ENCODE measurements at places on chromosomes 11 and 22.

DNA sequence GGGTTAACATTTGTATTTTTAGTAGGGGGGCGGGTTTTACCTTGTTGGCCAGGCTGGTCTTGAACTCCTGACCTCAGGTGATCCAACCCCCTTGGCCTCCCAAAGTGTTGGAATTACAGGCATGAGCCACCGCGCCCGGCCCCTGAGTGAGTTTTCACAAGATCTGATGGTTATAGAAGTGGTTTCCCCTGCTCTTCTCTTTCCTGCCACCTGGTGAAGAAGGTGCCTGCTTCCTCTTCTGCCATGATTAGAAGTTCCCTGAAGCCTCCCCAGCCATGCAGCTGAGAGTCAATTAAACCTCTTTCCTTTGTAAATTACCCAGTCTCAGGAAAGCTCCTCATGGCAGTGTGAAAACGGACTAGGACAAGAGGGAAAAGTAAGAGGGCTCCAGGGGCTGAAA, 259.1 kb upstream of the PLET1 start:
- no peak for DNase-seq

DNA sequence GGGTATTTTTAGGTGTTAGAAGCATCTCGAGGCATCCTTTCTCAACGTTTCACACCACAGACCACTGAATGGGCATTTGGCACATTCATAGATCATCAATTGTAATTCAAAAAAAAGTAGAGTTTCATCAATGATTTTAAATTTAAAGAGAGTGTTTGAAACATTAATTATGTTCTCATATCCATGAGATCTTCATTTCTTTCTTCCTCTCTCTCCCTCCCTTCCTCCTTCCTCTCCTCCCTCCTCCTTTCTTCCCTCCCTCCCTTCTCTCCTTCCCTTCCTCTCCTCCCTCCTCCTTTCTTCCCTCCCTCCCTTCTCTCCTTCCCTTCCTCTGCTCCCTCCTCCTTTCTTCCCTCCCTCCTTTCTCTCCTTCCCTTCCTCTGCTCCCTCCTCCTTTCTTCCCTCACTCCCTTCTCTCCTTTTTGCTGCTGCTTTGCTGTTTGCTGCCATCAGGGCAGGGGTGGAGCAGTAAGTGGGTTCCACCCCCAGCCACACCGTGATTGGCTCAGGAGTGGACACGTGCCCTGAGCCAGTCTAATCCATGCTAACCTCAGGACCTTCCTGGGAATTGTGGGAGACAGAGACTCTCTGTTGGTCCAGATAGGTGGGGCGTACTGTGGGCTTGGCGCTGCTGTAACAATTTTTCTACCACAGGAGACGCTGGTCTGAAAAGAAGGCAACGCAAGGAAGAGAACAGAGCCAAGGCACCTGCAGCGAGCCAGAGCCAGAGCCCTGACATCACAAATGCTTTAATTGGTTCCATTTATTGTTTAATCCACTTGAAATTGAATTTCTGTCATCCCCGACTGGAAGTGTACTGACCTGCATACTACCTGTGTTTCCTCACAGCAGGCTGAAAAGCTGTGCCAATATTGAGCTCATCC, 33.7 kb upstream of the APOBEC3A start:
- no peak for DNase-seq

DNA sequence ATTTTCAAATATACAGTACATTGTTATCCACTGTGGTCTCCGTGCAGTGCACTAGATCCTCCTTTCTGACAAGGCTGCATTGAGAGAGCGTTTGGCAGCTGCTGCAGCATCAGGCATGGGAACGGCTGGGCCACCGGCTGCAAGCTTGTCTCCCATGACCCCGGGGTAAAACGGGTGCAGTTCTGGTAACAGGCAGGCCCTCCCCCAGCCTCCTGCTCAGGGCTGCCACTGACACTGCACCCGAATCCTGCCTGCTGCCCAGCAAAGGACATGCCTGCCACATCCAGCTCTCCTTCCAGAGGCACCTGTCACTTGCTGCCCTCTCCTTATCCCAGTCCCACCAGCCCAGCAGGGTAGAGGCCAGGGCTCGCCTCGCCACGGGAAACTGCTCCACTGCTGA, 124.5 kb upstream of the TMEM45B start:
- DNase-seq, result no peak

DNA sequence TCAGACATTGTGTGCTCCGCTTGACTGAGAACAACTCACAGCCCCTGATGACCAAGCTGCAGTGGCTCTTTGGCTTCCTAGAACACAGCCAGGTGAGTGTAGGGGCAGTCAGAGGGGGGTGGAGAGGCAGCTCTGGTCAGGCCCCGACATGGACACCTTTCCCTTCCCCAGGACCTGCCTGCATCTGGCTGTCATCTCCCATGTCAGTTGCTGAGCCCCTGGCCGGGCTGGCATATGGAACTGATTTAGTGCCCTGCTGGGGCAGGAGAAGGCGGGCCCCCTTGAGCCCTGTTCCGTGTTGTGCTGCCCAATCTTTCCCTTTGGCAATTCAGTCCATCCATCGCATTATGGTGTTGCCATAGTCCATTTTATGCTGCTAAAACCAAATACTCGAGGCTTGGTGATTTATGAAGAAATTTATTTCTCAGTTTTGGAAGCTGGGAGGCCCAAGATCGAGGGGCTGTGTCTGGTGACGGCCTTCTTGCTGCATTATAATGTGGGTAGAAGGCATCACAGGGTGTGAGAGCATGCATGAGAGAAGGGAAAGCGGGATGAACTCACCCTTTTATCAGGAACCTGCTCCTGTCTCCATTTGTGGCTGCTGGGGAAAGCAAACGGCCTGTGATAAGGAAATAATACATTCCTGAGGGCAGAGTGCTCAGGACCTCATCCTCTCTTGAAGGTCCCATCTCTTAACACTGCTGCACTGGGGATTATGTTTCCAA, 19.0 kb downstream of the USP35 start:
- no peak for DNase-seq

DNA sequence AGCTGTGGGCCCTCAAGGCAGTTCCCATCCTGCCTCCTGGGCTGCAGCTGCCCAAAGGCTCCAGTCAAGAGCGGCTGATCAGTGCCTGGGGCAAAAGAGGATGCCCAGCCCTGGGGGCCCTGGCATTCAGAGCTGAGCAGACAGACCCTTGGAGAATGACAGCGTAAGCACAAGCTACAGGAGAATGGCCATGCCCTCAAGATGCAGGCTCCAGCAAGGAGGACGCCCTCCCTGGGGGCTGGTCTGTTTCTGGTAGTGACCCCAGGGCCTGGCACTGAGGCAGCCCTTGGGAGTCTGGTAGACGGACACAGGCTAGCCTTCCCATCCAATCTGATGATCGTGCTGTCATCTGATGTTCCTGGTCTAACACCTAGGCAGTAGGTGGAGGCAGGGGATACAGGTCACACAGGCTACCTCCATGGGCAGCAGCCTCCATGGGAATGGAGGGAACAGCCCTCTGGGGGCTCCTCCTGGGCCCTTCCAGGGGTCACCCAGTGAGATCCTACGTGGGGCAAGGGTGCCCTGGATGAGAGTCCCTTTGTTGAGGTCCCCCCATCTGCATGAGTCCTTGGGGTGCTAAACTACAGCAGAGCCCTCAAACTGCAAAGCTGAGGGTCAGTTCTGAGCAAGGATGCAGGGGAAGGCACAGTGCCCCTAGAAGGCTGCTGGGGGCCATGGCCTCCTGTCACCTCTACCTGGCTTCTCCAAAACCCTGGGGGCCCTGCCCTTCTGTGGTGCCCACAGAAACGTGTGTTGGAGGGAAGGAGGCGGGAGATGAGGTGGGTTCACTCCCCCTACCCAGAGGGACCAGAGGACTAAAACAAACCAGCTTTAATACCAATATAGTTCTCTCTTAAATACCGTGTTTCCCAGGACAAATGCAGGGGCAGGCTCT, 10.2 kb upstream of the SF1 start:
- DNase-seq, result peak; percentile 25

DNA sequence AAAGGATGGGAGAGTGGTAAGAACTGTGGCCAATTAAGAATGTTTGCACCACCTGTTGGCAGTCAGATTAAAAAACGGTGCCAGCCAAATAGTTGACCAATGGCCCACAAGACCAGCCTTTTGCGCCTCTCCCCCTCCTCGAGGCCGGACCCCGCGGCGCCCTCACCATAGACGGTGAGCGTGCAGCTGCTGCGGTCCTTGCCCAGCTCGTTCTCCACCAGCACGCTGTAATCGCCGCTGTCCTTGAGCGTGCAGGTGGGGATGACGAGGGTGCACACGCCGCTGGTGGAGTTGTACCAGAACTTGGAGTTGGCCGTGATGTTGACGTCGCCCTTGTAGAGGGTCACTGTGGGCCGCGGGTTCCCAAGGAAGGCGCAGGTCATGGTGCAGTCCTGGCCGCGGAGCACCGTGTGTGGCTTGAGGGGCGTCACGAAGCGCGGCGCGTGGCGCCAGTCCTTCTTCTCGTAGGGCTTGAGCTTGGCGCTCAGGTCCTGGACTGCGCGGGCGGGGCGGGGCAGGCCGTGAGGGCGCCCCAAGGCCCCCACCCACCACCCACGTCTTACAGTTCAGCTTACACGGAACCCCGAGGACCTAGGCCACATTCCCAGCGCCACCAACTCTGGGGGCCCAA, 7.2 kb downstream of the TMEM86A start:
- DNase-seq, result no peak

- DNase-seq, result no peak
Observed at GRCh38 chr11:7160814-7161489, 72.2 kb downstream of the RBMXL2 start.

DNA sequence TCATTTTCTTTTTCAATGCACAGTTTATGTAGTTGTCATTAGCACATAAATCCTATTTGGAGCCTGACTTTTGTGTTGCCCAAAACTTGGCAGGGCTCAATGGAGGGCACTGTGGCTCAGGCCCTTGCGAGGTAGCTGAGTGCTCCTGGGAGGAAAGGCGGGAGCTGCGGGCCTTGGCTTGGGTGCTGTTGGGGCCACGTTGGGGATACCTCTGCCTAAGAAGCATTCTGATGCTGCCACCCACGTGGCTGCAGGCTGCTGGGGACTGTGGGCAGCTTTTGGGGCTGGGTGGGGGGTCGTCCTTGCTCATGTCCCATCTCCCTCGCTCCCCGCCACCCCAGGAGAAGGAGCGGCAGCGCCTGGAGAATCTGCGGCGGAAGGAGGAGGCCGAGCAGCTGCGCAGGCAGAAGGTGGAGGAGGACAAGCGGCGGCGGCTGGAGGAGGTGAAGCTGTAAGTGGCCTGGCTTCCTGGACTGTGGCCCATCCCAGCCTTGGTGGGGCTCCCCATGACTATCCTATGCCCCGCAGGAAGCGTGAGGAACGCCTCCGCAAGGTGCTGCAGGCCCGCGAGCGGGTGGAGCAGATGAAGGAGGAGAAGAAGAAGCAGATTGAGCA, 20.9 kb downstream of the INCENP start:
- DNase-seq, result peak; percentile 22

DNA sequence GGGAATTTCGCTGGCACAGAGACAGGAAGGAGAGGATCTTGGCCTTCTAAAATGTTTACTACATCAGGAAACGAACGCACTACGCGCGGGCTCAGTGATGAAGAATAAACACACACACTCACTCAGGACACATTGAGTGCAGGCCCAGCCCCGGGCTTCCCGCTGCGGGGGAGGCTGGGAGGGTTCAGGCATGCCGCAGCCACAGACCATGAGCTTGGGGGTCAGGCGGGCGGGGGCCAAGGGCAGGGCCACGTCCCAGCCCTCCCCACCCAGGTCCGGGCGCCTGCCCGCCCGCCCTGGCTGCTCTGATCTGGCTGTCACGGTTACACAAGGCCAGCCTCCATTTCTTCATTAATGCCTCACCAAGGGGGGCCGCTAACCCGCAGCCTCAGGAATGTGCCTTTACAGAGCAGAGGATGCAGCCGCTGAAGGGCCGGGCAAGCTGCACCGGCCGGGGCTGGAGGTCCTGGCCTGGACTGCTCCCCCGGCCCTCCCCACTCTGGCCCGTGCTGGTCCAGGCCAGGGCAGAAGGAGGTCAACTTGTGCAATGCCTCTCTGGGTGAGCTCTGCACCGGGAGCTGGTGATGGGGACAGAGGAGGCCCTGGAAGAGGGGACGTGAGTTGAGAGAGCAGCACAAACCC, 41.7 kb downstream of the IGF2 start:
- peak; percentile 20 for DNase-seq

DNA sequence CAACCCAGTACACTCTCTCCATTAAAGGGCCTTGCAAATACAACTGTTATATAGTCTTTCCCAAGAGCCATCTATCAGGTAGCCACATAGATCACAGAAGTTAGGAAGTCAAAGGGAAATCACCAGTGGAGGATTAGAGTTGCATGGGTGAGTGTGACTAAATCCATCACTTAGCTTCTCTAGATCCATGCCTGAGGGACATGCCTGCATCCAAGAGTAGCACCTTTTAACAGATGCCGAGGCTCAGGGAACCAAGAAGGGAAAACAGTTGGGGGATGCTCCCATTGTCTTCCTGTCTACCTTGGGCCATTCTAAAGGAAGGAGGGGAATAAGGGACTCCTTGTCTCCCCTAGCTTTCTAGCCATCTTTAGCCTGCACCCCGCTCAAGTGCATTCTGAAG, 77.9 kb downstream of the XRRA1 start:
- DNase-seq, result no peak

GRCh38 chr11:20048246-20048645, 112.0 kb downstream of the DBX1 start:
- no peak for DNase-seq

- DNase-seq, result no peak
Observed at GRCh38 chr11:123525097-123525496, 95.0 kb downstream of the GRAMD1B start.

- no peak for DNase-seq
Observed at GRCh38 chr22:22099833-22100812, 117.5 kb upstream of the TOP3B start.

GRCh38 chr11:128985880-128986279, 43.2 kb upstream of the TP53AIP1 start:
- no peak for DNase-seq

DNA sequence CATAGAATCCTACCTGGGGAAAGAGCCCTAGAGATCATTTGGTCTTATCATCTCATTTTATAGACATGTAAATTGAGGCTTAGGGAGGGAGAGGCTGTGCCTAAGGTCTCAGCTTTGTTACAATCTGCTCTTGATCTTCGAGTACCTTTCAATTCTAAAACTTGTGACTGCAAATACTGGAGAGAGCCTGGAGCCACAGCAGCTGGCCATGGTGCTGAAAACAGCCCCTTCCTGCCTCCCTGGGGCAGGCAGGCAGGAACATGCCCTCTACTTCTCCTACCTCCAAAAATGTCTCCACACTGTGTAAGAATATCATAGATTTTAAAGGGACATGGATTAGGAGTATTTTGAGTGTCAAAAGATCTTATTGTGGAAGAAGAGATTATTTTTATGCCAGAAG, 52.2 kb downstream of the C22orf42 start:
- DNase-seq, result peak; percentile 55

GRCh38 chr11:61778920-61779650, 13.3 kb downstream of the TMEM258 start:
- no peak for DNase-seq
